ENCODE measurements at places on chromosomes 2 and 18. TPM values are rescaled to one million over a fixed set of nuclear protein-coding genes. Genes with fewer than 3 reads are reported as not detected.

- H3K4me1 ChIP-seq = no peaks in the 10 kb centered on the region
- H3K4me3 ChIP-seq = no peak overlapping the region
- peaks cover 73% of the 10 kb centered on the region for H3K36me3 ChIP-seq
- H3K27ac ChIP-seq = no peak overlapping the region
- H3K27me3 ChIP-seq = no peaks in the 10 kb centered on the region
- DNase-seq = no peak
Measured at GRCh38 chr2:86135653-86136052, 29.6 kb downstream of the PTCD3 start.

DNA sequence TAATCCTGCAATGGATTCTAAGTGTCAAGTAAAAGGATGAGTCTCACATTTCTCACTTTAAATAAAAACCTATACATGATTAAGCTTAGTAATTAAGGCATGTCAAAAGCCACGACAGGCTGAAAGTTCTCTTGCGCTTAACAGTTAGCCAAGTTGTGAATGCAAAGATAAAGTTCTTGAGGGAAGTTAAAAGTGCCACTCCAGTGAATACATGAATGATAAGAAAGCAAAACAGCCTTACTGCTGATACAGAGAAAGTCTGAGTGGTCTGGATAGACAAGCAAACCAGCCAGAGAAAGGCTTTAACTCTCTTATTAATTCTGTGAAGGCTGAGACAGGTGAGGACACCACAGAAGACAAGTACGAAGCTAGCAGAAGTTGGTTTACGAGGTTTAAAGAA is 12.7 kb downstream of the THOC1 start:
- H3K4me1 ChIP-seq = no peaks in the 10 kb centered on the region
- no peak overlapping the region for H3K4me3 ChIP-seq
- H3K27ac ChIP-seq = no peak overlapping the region
- no peaks in the 10 kb centered on the region for H3K27me3 ChIP-seq

GRCh38 chr2:229731363-229731762 is 17.0 kb upstream of the DNER start:
- no peak overlapping the region for H3K27ac ChIP-seq
- no peaks in the 10 kb centered on the region for H3K27me3 ChIP-seq
- DNase-seq = no peak
- H3K4me3 ChIP-seq = no peak overlapping the region
- peaks cover 4% of the 10 kb centered on the region for H3K4me1 ChIP-seq
- H3K36me3 ChIP-seq = no peaks in the 10 kb centered on the region

- no peak for DNase-seq
- no peak overlapping the region for H3K4me3 ChIP-seq
- no peak overlapping the region for H3K27ac ChIP-seq
- H3K27me3 ChIP-seq = peaks cover 59% of the 10 kb centered on the region
- H3K4me1 ChIP-seq = no peaks in the 10 kb centered on the region
Measured at GRCh38 chr2:95353613-95354468, 48.7 kb upstream of the FAHD2A start.

- no peak overlapping the region for H3K4me3 ChIP-seq
- H3K4me1 ChIP-seq = no peaks in the 10 kb centered on the region
- no peaks in the 10 kb centered on the region for H3K27me3 ChIP-seq
Measured at GRCh38 chr18:77486985-77487384, 237.3 kb downstream of the GALR1 start.

GRCh38 chr2:200922439-200922838 is 33.3 kb downstream of the NIF3L1 start:
- peaks cover 33% of the 10 kb centered on the region for H3K36me3 ChIP-seq
- H3K27ac ChIP-seq = no peak overlapping the region
- no peaks in the 10 kb centered on the region for H3K27me3 ChIP-seq
- H3K4me3 ChIP-seq = no peak overlapping the region

- H3K4me3 ChIP-seq = no peak overlapping the region
- H3K4me1 ChIP-seq = peaks cover 2% of the 10 kb centered on the region
- no peak for DNase-seq
- no peaks in the 10 kb centered on the region for H3K27me3 ChIP-seq
- H3K27ac ChIP-seq = no peak overlapping the region
Measured at GRCh38 chr2:100409461-100409860, 8.0 kb downstream of the CHST10 start.

- H3K36me3 ChIP-seq = no peaks in the 10 kb centered on the region
- DNase-seq = no peak
- H3K4me3 ChIP-seq = no peak overlapping the region
- H3K27me3 ChIP-seq = peaks cover 11% of the 10 kb centered on the region
- no peak overlapping the region for H3K27ac ChIP-seq
Measured at GRCh38 chr2:224223851-224224555, 177.9 kb downstream of the FAM124B start.

- H3K36me3 ChIP-seq = peaks cover 2% of the 10 kb centered on the region
- H3K27ac ChIP-seq = no peak overlapping the region
- peaks cover 6% of the 10 kb centered on the region for H3K4me1 ChIP-seq
- no peak overlapping the region for H3K4me3 ChIP-seq
- no peaks in the 10 kb centered on the region for H3K27me3 ChIP-seq
Measured at GRCh38 chr2:102789349-102790090, 27.7 kb downstream of the TMEM182 start.

DNA sequence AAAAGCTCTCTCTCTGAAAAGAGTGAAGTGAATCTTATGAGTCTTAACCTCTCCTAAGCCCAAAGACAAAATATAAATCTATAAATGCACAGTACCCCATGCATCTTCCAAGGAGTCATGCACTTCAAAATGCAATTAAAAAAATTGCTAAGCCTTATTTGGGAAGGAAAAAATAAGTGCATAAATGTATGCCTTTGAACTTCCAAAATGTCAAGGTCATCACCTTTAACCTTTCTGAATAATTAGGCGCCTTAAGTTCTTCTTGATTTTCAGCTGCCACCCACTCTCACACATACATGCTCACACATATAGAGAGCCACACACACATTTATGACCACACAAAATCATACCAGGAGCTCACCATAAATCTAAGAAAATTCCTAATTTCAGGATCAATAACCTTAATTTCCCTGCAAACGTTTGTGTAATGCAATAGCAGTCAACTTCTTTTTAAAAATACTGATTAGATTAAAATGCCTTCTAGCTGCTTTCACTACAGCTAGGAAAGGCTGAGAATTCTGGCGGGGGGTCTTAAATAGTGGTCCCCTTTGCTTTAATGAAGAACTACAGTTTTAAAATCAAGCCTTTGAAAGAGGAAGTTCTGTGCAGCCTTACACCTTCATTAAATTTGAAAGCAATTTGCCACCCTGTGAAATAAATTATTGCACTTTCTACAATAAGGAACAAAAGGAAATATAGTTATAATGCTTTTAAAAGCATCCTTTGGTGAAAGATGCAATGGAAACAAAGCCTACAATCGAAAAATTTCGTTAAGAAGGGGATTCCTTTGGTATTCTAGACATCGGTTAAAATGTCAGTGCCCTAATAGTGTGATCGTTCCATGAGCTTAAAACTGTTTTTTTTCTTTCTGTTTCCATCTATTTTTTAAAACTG is 3.6 kb downstream of the HOXD11 start:
- no peak for DNase-seq
- H3K27me3 ChIP-seq = peaks cover 90% of the 10 kb centered on the region
- H3K4me3 ChIP-seq = no peak overlapping the region

DNA sequence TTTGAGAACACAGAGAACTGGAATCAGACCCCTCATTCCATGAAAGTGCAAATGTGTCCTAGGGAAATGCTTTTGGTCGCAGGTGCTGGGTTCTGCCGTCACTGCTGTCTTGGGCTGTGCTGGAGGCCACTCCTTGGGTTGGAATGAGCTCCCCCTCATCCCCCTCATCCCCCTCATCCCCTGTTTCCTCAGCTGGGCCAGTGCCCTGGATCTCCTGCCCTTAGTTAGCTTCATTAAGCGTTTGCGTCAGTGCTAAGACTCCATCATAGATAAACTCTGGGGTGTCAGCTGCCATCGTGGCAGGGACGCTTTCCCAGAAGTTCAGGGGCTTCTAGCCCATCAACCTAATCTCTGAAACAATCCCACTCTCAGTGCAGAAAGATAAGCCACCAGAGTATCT is 97.1 kb upstream of the ZNF516 start:
- H3K4me1 ChIP-seq = peaks cover 34% of the 10 kb centered on the region
- DNase-seq = no peak
- H3K27me3 ChIP-seq = no peaks in the 10 kb centered on the region
- H3K4me3 ChIP-seq = no peak overlapping the region
- H3K27ac ChIP-seq = no peak overlapping the region
- no peaks in the 10 kb centered on the region for H3K36me3 ChIP-seq

NT5C1B gene
- total RNA-seq = not detected

ABHD1 gene
- total RNA-seq = 0.95 TPM

VAMP5 gene
- total RNA-seq = 2.5 TPM

OTOS gene
- total RNA-seq = not detected

CRIM1 gene
- total RNA-seq = 69.7 TPM

C1QL2 gene
- total RNA-seq = not detected

All from mesothelial cell of epicardium (in vitro differentiated cells).